ENCODE measurements at places on chromosomes 12 and 14. TPM values are rescaled to one million over a fixed set of nuclear protein-coding genes. Genes with fewer than 3 reads are reported as not detected.

GRCh38 chr14:85439696-85440328, 90.1 kb upstream of the FLRT2 start:
- no peak overlapping the region for H3K27ac ChIP-seq
- H3K27me3 ChIP-seq: no peaks in the 10 kb centered on the region
- no peaks in the 10 kb centered on the region for H3K36me3 ChIP-seq
- no peaks in the 10 kb centered on the region for H3K4me1 ChIP-seq

DNA sequence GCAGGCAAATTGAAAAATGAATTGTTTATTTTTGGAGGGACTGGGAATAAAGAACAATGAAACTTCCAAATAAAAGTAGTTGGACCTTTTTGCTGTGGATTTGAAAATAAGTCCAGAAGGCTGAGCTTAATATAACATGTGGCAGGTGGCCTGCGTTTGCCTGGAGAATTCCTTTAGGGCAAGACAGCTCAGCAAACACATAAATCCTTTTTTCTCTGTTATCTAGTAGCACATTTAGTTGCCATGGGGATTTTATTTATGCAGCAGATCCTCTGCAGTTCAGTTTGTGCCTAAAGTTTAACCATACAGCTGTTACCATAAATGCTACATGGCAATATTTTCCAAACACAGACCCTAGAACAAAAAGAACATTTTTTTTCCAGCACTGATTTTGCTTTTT, 180.0 kb downstream of the NPAS3 start:
- no peaks in the 10 kb centered on the region for H3K27me3 ChIP-seq
- no peak overlapping the region for H3K4me3 ChIP-seq
- no peak for DNase-seq
- H3K36me3 ChIP-seq: no peaks in the 10 kb centered on the region
- no peak overlapping the region for H3K27ac ChIP-seq

DNA sequence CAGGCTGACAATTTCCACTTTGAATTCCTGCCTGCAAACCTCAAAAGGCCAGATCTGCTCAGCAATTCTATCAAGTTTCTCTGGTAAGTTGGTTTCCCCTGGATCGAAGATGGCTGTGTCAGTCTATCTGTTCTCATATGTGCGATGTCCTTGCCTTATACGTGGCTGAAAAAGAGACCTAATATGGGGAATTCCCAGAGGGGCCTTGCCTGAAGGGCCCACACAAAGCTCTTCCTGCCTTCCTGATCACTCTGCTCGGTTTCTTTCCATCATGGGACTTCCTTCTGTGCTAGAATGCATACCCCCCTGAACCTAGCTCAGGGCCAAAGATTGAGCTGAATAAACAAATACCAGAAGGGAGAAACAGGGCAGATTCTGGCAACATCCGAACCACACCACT, 13.2 kb downstream of the TCL1B start:
- H3K27me3 ChIP-seq: peaks cover 9% of the 10 kb centered on the region
- no peak for DNase-seq
- no peak overlapping the region for H3K27ac ChIP-seq
- no peaks in the 10 kb centered on the region for H3K4me1 ChIP-seq
- H3K4me3 ChIP-seq: no peak overlapping the region
- H3K36me3 ChIP-seq: no peaks in the 10 kb centered on the region

DNA sequence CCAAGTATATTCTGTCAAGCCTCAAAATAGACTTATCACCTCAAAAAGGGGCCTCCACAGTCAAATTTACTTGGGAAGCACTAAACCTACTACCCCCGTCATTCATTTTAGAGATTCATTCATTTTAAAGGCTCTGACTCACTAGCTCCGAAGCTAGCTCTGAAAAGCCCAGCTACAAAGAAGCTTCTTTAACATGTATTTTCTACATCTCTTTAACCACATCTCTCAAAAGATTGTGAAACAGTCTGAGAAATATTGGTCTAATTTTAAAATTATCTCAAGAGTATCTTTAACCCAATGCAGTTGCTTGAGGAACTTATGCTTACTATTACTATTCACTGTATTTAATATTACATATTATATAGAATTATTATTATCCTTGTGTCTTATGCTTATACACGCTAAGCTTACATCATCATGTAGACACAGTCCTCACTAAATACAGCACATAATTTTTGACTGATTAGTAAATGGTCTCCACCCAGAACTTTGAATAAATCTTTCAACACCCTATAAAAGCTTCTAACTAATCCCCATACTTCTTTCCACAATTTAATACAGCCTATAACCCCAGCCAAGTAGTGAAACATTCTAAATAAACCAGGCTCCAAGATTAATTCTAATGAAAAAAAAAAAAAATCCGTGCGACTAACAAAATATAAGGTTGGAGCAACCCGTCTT, 7.8 kb downstream of the NT5DC3 start:
- no peak overlapping the region for H3K4me3 ChIP-seq
- no peaks in the 10 kb centered on the region for H3K4me1 ChIP-seq
- DNase-seq: no peak
- peaks cover 8% of the 10 kb centered on the region for H3K36me3 ChIP-seq

DNA sequence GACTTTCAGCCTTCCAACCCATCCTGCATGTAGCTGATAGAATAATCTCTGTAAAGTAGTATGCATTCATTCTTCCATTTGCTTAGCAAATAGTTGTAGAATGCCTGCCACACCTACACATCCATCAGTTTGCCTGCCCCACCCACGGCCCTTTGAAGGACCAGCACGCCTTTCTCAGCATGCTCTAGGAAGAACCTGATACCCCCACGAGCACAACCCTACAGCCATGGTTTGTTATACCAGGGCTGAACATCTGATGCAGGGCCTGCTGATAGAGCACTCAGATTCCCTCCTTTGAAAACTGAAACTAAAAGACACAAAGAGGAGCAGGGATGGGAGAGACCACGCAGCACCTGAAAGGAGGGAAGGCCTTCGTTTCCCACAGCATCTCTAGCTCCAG, 205.1 kb downstream of the ANO2 start:
- H3K27me3 ChIP-seq: peaks cover 2% of the 10 kb centered on the region
- no peaks in the 10 kb centered on the region for H3K4me1 ChIP-seq
- DNase-seq: no peak
- H3K4me3 ChIP-seq: no peak overlapping the region
- no peak overlapping the region for H3K27ac ChIP-seq

DNA sequence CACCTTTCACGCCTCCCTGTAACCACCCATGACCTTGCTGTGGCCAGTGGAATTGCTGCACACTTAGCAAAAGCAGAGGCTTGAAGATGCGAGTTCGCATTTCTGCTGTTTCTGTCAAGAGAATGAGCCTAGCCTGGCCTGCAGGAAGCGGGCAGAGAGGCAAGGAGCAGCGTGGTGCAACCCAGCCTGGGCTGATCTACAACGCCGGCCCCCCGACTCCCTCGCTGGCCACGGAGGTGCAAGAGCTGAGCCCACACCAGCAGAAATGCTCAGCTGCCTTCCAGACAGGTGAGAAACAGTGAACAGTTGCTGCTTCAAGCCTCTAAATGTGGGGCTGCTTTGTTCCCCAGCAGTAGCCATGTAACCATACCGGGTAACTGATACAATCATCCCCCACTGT, 116.4 kb downstream of the NCOR2 start:
- no peak for DNase-seq
- no peak overlapping the region for H3K4me3 ChIP-seq
- H3K4me1 ChIP-seq: peaks cover 30% of the 10 kb centered on the region
- H3K27me3 ChIP-seq: peaks cover 2% of the 10 kb centered on the region

- H3K27ac ChIP-seq: no peak overlapping the region
- no peak for DNase-seq
- peaks cover 45% of the 10 kb centered on the region for H3K36me3 ChIP-seq
- H3K4me1 ChIP-seq: no peaks in the 10 kb centered on the region
- H3K4me3 ChIP-seq: no peak overlapping the region
Observed at GRCh38 chr14:95436354-95436753, 80.1 kb downstream of the SYNE3 start.

GRCh38 chr12:120583478-120584030, 2.4 kb upstream of the POP5 start:
- peak overlapping the region; percentile 9 for H3K27ac ChIP-seq
- H3K4me3 ChIP-seq: peak overlapping the region; percentile 70
- H3K27me3 ChIP-seq: peaks cover 24% of the 10 kb centered on the region
- H3K4me1 ChIP-seq: peaks cover 36% of the 10 kb centered on the region

- H3K27ac ChIP-seq: no peak overlapping the region
- H3K4me3 ChIP-seq: no peak overlapping the region
- peaks cover 58% of the 10 kb centered on the region for H3K4me1 ChIP-seq
- peaks cover 1% of the 10 kb centered on the region for H3K36me3 ChIP-seq
- H3K27me3 ChIP-seq: no peaks in the 10 kb centered on the region
Observed at GRCh38 chr12:57939291-57939690, 2.1 kb upstream of the ATP23 start.

- peaks cover 16% of the 10 kb centered on the region for H3K27me3 ChIP-seq
- no peak overlapping the region for H3K27ac ChIP-seq
- DNase-seq: no peak
- no peaks in the 10 kb centered on the region for H3K36me3 ChIP-seq
- no peak overlapping the region for H3K4me3 ChIP-seq
Observed at GRCh38 chr14:95313190-95313589, 6.5 kb downstream of the CLMN start.

DNA sequence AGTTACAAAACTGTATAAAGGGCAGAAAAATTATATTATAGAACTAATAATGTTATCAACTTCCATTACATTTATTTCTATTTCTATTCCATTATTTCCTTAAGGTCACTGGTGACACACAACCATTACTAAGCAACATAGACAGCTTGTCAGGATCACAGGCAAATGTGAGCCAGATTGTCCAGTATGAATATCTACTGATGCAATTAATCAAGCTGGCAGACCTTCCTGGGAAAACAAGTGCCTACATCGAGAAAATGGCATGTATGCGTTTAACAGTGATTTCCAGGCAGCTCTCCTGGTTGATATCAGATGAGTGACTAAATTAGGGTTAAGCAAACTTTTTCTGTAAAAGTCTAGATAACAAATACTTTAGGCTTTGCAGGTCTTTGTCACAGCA, 36.9 kb upstream of the TSPAN8 start:
- H3K27ac ChIP-seq: no peak overlapping the region
- DNase-seq: no peak
- no peaks in the 10 kb centered on the region for H3K4me1 ChIP-seq
- H3K4me3 ChIP-seq: no peak overlapping the region
- no peaks in the 10 kb centered on the region for H3K36me3 ChIP-seq
- H3K27me3 ChIP-seq: peaks cover 1% of the 10 kb centered on the region

- H3K36me3 ChIP-seq: no peaks in the 10 kb centered on the region
- no peak overlapping the region for H3K27ac ChIP-seq
- H3K27me3 ChIP-seq: no peaks in the 10 kb centered on the region
- DNase-seq: no peak
Observed at GRCh38 chr12:111249018-111249370, 119.9 kb downstream of the PHETA1 start.

The CLEC2A gene
- total RNA-seq: not detected

The DTX1 gene
- total RNA-seq: 0.29 TPM

The IL31 gene
- total RNA-seq: 5.5 TPM

The PMCH gene
- 3.1 TPM for total RNA-seq

The RNU4-1 gene
- total RNA-seq: 2,369 TPM

The SLC6A15 gene
- total RNA-seq: not detected
